ENCODE measurements at places on chromosomes 3 and 15.

- H3K4me1 ChIP-seq, result peaks cover 58% of the 10 kb centered on the region
- H3K4me3 ChIP-seq, result no peak overlapping the region
- H3K27me3 ChIP-seq, result peaks cover 45% of the 10 kb centered on the region
Measured at GRCh38 chr15:67827562-67828277, 2.4 kb downstream of the SKOR1 start.

GRCh38 chr3:167785790-167786189 lies 50.3 kb downstream of the SERPINI1 start:
- no peaks in the 10 kb centered on the region for H3K4me1 ChIP-seq
- H3K27ac ChIP-seq, result no peak overlapping the region
- DNase-seq, result no peak
- no peaks in the 10 kb centered on the region for H3K36me3 ChIP-seq

DNA sequence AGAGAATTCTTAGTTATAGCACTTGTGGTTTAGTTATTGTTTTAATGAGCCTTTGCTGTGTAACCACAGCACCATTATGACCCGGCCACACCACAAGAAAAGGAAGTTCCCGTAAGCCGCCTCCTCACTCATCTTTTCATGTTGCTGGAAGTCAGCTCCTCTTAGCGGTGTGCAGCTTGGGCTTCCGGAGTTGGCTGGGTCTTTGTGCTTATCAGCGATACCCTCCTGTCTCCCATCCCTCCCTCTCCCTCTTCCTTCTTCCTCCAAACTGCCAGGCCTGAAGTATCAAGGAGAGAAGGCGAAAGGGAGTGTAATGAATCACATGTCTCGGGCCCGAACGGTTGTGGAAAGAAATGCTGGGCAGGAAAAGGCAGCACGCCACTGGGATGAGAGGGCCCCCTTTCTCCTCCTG lies 353.5 kb downstream of the MCTP2 start:
- H3K27ac ChIP-seq, result no peak overlapping the region
- no peak overlapping the region for H3K4me3 ChIP-seq
- H3K4me1 ChIP-seq, result peaks cover 21% of the 10 kb centered on the region

DNA sequence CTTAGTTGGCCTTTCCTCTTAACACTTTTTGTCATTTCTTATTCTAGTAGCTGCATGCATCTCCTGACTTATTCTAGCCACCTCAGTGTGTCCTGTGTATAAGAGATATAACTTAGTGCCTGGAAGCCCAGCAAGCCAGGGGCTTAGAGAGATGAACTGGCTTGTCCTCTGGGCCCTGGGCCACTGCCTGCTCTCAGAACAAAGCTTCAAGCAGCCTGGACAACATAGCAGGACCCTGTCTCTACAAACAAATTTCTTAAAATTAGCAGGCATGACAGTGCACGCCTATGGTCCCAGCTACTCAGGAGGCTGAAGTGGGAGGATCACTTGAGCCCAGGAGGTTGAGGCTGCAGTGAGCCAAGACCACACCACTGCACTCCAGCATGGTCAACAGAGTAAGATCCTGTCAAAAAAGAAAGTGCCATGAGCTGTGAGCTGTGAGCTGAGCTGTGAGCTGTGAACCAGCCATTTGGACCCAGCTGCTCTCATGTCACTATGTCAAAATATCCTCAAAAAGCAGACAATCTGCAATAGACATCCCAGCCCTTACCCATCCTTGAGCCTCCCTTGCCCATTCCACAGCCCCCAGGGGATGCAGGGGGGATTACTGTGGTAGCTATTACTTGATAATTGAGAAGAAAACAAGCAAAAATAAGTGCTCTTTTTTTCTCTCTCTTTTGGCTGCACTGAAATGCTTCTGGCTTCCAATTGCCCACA lies 174.5 kb downstream of the OPA1 start:
- no peaks in the 10 kb centered on the region for H3K36me3 ChIP-seq
- H3K27ac ChIP-seq, result no peak overlapping the region
- H3K27me3 ChIP-seq, result no peaks in the 10 kb centered on the region

- no peak overlapping the region for H3K27ac ChIP-seq
- no peaks in the 10 kb centered on the region for H3K36me3 ChIP-seq
- no peak for DNase-seq
- no peaks in the 10 kb centered on the region for H3K4me1 ChIP-seq
- no peaks in the 10 kb centered on the region for H3K27me3 ChIP-seq
Measured at GRCh38 chr3:178386401-178386800, 149.8 kb upstream of the KCNMB2 start.

DNA sequence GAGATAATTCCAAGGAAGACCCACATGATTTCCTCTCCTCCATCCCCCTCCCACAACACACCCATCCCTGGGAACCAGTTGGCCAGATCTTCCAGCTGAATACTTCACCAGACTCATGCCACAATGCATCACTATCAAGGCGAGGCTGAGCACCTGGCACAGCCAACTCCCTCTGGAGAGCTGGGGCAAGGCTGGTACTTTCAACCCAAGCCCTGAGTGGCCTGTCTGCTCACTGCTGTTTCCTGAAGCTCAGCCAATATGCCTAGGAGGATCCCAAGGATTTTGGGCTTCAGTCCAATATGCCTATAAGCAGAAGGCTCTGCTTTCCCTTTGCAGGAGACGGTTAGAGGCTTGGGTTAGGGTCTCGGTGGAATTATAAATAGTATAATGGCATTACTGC lies 90.9 kb upstream of the NEO1 start:
- H3K27me3 ChIP-seq, result no peaks in the 10 kb centered on the region
- H3K4me1 ChIP-seq, result peaks cover 14% of the 10 kb centered on the region
- H3K27ac ChIP-seq, result no peak overlapping the region
- no peaks in the 10 kb centered on the region for H3K36me3 ChIP-seq
- no peak for DNase-seq

- no peaks in the 10 kb centered on the region for H3K4me1 ChIP-seq
- H3K27ac ChIP-seq, result no peak overlapping the region
- H3K36me3 ChIP-seq, result no peaks in the 10 kb centered on the region
- H3K4me3 ChIP-seq, result no peak overlapping the region
- no peak for DNase-seq
- no peaks in the 10 kb centered on the region for H3K27me3 ChIP-seq
Measured at GRCh38 chr15:59291213-59291549, 81.5 kb downstream of the MYO1E start.
